ENCODE measurements at places on chromosomes 16 and 17. TPM values are rescaled to one million over a fixed set of nuclear protein-coding genes. Genes with fewer than 3 reads are reported as not detected.

Gene NPIPB9
- 3.4 TPM for total RNA-seq

Gene ITGAX
- 52.1 TPM for total RNA-seq

Gene KRTAP3-1
- not detected for total RNA-seq

Gene ABCA9
- 1.1 TPM for total RNA-seq

Gene GOSR1
- 49.0 TPM for total RNA-seq

Gene WDR81
- 44.1 TPM for total RNA-seq

DNA sequence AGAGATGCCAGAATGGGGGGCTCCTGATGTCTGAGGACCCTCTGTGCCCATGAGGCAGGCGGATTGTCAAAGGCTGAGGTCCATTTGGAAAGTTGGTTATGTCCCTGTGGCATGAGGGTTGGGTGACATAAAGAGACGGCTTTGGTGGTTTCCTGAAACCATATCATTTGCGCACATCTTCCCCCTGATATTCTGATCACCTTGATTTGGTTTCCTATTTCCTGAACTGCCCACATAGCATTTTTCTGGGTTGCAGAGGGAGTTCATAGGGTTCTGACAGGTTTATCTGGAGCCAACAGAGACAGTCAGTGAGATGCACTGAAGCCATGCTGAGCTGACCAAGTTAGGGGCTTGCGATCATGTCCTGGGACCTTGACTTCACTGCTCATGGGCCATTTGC is 15.7 kb upstream of the RNF222 start:
- DNase-seq, result no peak
- H3K36me3 ChIP-seq, result no peaks in the 10 kb centered on the region
- peak overlapping the region; percentile 65 for H3K27ac ChIP-seq
- H3K4me1 ChIP-seq, result peaks cover 7% of the 10 kb centered on the region
- H3K4me3 ChIP-seq, result no peak overlapping the region

- peak; percentile 93 for DNase-seq
- H3K27ac ChIP-seq, result no peak overlapping the region
- no peaks in the 10 kb centered on the region for H3K27me3 ChIP-seq
- peaks cover 18% of the 10 kb centered on the region for H3K4me1 ChIP-seq
- H3K4me3 ChIP-seq, result no peak overlapping the region
Observed at GRCh38 chr17:4004517-4005295, 40.5 kb upstream of the ATP2A3 start.

DNA sequence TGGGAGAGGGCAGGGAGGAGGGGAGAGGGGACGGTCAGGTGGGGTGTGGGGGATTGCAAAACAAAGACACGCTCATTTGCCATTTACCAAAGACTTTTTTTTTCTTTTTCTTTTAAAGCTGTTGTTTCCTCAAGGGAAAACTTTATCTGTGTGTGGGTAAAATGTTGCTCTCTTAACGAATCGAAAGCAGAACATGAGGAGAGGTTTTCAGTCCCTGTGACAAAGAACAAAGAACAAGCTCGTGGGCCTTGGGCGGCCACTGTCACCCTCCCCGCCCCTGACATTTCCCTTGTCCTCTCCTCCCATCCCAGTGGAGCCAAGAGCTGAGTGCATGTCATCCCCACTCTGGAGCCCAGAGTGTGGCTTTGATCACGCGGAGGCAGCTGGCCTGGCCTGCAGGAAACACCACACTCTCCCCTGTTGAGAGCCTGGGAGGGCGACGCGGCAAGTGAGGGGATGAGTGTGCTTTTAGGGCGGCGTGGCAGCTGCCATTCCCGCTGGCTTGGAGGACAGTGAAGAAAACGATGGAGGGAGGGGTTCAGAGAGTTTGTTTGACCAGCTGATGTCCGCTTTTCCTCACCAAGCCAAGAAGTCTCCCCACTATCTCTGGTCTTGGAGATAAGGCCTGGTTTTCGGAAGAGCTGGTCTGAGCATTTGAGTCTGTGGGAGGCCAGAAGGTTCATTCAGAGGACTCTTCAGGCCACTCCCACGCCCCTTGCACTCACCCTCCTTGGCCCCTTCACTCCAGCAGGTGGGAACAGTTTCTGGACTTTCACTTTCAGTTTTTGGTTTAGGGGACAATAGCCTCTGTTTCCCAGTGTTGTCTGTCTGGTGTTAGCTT is 11.4 kb downstream of the CCR7 start:
- peak; percentile 85 for DNase-seq
- H3K4me3 ChIP-seq, result no peak overlapping the region
- peak overlapping the region; percentile 86 for H3K27ac ChIP-seq
- H3K36me3 ChIP-seq, result no peaks in the 10 kb centered on the region

GRCh38 chr17:146546-146945 is 9.2 kb downstream of the SCGB1C2 start:
- DNase-seq, result peak; percentile 47
- H3K27ac ChIP-seq, result no peak overlapping the region

- DNase-seq, result no peak
- H3K4me3 ChIP-seq, result no peak overlapping the region
- H3K36me3 ChIP-seq, result no peaks in the 10 kb centered on the region
- peaks cover 8% of the 10 kb centered on the region for H3K4me1 ChIP-seq
Observed at GRCh38 chr17:9185688-9186284, 164.5 kb downstream of the NTN1 start.

DNA sequence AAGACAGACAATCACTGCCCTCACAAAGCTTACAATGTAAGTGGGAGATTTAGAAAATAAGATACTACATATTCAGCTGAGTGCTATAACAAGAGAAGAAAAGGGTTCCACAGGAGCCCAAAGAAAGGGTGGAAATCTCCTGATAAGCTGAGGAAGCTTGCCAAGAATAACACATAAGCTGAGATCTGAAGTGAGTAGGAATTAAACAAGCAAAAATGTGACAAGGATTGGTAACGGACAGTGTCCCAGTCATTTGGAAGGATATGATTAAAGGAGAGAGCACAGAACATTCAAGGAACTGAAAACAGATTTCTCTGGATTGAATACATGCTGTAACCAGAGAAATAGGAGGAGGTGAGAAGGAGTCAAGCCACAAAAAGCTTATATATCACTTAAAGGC is 13.0 kb downstream of the CDYL2 start:
- H3K27me3 ChIP-seq, result no peaks in the 10 kb centered on the region
- no peak for DNase-seq
- no peak overlapping the region for H3K4me3 ChIP-seq
- H3K27ac ChIP-seq, result no peak overlapping the region
- H3K4me1 ChIP-seq, result no peaks in the 10 kb centered on the region

DNA sequence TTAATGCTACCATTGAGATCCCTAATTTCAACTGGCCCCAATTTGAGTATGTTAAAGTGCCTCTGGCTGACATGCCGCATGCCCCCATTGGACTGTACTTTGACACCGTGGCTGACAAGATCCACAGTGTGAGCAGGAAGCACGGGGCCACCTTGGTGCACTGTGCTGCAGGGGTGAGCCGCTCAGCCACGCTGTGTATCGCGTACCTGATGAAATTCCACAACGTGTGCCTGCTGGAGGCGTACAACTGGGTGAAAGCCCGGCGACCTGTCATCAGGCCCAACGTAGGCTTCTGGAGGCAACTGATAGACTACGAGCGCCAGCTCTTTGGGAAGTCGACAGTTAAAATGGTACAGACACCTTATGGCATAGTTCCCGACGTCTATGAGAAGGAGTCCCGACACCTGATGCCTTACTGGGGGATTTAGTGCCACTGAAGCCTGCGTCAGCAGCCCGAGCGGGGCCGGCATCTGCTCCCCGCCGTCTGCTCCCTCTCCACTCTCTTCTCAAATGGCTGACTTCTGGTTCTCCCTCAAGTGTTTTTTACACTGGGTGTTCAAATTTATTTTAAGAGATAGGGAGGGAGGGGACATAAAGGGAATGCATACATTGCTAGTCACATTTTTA is 22.9 kb downstream of the DUSP14 start:
- no peak for DNase-seq
- no peaks in the 10 kb centered on the region for H3K27me3 ChIP-seq
- H3K4me1 ChIP-seq, result no peaks in the 10 kb centered on the region
- no peak overlapping the region for H3K4me3 ChIP-seq
- peaks cover 57% of the 10 kb centered on the region for H3K36me3 ChIP-seq
- no peak overlapping the region for H3K27ac ChIP-seq

- DNase-seq, result no peak
- H3K27ac ChIP-seq, result no peak overlapping the region
- H3K4me1 ChIP-seq, result no peaks in the 10 kb centered on the region
- no peak overlapping the region for H3K4me3 ChIP-seq
- no peaks in the 10 kb centered on the region for H3K36me3 ChIP-seq
Observed at GRCh38 chr16:9151597-9151996, 60.2 kb downstream of the HAPSTR1 start.

- no peaks in the 10 kb centered on the region for H3K36me3 ChIP-seq
- peak; percentile 74 for DNase-seq
- H3K27ac ChIP-seq, result no peak overlapping the region
- H3K27me3 ChIP-seq, result peaks cover 6% of the 10 kb centered on the region
- H3K4me1 ChIP-seq, result peaks cover 30% of the 10 kb centered on the region
- no peak overlapping the region for H3K4me3 ChIP-seq
Observed at GRCh38 chr17:77893144-77894044, 65.1 kb upstream of the TNRC6C start.

DNA sequence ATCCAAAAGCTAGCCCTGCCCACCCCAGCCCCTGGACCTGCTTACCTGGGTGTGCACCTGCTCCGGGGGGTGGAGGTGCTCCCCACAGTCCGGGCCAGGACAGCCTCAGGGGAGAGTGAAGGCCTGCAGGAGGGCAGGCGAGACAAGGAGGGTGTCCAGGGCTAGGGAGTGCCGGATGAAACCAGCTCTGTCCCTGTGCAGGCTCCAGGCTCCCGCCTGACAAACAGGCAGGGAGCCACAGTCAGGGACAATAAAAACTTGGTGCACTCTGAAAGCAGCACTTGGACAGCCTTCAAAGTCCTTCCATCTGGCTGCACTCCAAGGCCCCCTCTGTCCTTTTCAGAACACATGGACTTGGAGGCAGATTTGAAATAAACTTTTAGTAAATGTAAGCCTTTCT is 3.9 kb downstream of the PAQR4 start:
- H3K4me1 ChIP-seq, result peaks cover 32% of the 10 kb centered on the region
- H3K27me3 ChIP-seq, result no peaks in the 10 kb centered on the region
- DNase-seq, result no peak
- H3K4me3 ChIP-seq, result no peak overlapping the region

DNA sequence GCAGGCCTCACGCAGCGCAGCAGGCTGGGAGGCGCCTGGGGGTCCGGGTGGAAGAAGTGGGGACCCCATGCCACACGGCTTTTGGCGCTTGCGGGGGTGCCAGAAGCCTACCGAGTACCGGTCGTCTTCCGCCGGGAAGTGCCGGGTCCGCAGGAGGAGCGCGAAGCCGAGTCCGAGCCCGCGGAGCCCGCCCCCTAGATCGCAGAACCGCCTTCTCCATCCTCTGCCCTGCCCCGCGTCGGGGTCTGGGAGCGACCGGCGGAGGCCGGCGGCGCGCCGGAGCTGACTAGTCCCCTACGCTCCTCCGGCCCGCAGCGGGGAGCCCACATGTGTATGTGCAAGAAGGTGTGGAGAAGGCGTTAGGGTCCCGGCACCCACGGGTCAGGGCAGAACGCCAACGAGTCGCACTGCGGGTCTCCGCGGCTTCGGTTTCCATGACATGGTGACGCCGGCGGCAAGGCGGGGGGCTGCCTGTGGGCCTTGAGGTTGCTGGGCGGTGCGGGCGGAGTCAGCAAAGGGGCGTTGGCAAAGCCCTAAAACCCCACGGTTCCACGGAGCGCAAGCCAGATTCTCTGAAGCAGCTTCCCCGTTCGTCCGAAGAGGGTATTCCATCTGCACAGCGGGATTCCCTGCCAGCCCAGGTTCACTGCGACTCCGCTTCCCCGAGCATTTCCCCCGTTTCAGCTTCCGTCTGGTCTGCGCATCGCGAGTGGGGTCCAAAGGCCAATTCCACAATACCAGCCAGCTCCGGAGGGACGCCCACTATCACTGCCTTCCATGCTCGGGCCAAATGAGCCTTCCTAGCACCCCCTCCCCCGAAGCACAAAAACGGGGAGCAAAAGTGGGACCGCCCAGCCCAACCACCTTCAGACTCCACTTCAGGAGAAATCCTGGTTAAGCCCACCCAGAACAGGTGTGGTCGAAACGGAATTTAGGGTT is 2.3 kb upstream of the LHX1 start:
- DNase-seq, result no peak
- H3K27me3 ChIP-seq, result peaks cover 99% of the 10 kb centered on the region
- peak overlapping the region; percentile 57 for H3K4me3 ChIP-seq
- H3K36me3 ChIP-seq, result no peaks in the 10 kb centered on the region
- H3K27ac ChIP-seq, result no peak overlapping the region

DNA sequence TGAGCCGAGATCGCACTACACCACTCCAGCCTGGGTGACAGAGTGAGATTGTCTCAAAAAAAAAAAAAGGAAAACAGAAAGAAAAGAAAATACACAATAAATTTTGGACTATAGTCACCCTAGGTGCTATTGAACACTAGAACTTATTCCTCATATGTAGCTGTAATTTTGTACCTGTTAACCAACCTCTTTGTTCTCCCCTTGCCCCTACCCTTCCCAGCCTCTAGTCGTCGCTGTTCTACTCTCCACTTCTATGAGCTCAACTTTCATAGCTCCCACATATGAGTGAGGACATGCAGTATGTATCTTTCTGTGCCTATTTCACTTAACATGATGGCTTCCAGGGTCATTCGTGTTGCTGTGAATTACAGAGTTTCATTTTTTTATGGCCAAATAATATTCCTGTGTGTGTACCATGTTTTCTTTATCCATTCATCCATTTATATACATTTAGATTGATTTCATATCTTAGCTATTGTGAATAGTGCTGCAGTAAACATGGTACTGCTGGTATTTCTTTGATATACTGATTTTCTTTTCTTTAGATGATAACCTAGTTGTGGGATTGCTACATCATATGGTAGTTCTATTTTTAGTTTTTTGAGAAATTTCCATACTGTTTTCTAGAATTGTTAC is 28.3 kb downstream of the VPS35L start:
- no peaks in the 10 kb centered on the region for H3K27me3 ChIP-seq
- no peak overlapping the region for H3K27ac ChIP-seq
- no peak for DNase-seq
- H3K36me3 ChIP-seq, result peaks cover 82% of the 10 kb centered on the region

DNA sequence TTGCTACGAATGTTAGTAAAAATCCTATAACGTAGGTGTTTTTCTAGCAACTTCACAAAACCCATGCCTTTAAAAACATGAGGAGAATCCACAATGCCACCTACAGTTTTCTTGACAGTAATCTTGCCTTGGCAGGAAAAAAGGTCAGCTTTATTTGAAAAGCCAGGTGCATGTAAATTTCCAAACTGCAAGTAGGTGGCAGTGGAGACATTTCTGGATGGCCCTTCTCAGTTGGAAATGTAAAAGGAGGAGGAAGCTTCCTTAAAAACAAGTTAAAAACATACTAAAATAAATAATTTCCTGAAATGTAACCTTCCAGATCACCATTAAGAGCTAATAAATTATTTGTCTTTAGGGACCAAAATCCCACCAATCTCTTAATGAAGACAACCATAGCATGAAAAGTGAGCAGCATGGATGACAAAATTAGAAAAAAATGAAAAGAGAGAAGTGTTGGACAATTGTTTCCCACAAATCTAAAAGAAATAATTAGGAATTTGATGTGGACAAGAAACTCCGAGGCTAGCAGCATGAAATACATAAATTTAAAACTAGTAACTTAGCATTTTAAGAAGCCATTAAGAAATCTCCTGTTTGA is 152.2 kb downstream of the SNX11 start:
- no peak for DNase-seq
- H3K4me3 ChIP-seq, result no peak overlapping the region
- no peaks in the 10 kb centered on the region for H3K36me3 ChIP-seq
- H3K4me1 ChIP-seq, result no peaks in the 10 kb centered on the region
- no peaks in the 10 kb centered on the region for H3K27me3 ChIP-seq

- H3K27me3 ChIP-seq, result no peaks in the 10 kb centered on the region
- H3K4me3 ChIP-seq, result no peak overlapping the region
- DNase-seq, result peak; percentile 35
- H3K27ac ChIP-seq, result no peak overlapping the region
- H3K36me3 ChIP-seq, result no peaks in the 10 kb centered on the region
- peaks cover 23% of the 10 kb centered on the region for H3K4me1 ChIP-seq
Observed at GRCh38 chr16:5036228-5037156, 2.8 kb upstream of the NAGPA start.
